ENCODE measurements at places on chromosomes 12 and 14. TPM values are rescaled to one million over a fixed set of nuclear protein-coding genes. Genes with fewer than 3 reads are reported as not detected.

The PUS1 gene
- total RNA-seq: 117 TPM

The LRRK2 gene
- 0.17 TPM for total RNA-seq

The CLEC4C gene
- 0.26 TPM for total RNA-seq

The KRT75 gene
- total RNA-seq: not detected

The GLI1 gene
- 25.8 TPM for total RNA-seq

The OAS1 gene
- total RNA-seq: not detected

The GUCY2C gene
- total RNA-seq: 1.3 TPM

The CLEC9A gene
- not detected for total RNA-seq

The DDX47 gene
- total RNA-seq: 78.2 TPM

The RNASE7 gene
- total RNA-seq: not detected

The PLEKHG3 gene
- total RNA-seq: 48.5 TPM

The MYH6 gene
- 0.13 TPM for total RNA-seq

The SPIC gene
- not detected for total RNA-seq

DNA sequence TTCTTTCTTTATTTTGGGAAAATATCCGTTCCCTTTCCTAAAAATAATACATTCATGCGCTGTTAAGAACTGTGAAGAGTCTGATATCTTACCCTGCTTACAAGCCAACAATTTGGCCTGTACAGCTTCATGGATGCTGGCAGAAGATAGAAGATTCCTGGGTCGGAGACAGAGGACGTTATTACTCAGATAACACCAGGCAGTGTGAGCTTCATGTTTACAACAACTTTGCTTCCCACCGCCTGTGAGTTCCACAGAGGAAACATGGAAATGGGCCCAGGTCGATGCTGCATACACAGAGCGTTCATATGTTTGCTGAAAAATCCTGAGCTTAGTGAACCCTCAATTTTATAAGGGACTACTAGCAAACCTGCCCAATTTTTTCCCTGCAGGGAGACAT is 705.6 kb upstream of the SEL1L start:
- DNase-seq: no peak

GRCh38 chr14:35362450-35362849 is 42.1 kb downstream of the NFKBIA start:
- DNase-seq: no peak

DNA sequence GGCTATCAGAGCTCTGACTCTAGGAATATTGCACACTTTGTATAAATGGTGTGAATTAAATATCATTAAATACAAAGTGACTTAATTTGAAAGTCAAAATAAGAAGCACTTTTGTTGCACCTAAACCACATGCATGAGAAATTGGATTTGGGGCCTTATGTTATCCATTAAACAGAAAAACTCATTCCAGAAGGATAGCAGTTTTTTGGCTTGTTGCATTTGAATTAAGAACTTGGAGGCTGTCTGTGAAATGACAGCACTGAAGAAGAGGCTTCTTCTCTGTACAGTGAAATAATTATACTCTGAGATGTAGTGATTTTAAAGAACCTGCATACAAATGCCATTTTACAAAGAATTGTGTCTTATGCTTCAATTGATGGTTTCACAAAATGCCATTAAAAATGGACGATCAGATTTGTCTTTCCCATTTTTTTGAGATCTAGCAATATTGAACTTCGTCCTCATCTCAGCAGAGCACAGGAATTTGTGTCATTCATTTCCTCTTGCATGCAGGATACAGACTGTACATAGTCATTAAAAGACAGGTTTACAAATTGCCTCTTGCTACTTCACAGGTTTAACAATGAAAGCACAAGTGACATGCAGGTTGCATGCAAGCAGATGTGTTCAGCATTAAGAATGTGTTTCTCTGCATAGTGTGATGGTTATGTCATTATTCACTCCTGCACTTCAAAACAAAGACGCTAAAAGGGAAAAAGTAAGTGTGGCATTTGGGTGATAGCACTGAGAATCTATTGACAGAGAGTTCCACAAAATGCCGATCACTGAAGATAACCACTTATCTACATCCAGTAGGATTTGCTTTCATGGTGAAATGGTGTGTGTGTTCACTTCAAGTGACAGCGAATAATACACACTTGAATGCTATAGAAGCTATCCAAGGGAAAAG is 35.9 kb upstream of the PYGL start:
- no peak for DNase-seq

DNA sequence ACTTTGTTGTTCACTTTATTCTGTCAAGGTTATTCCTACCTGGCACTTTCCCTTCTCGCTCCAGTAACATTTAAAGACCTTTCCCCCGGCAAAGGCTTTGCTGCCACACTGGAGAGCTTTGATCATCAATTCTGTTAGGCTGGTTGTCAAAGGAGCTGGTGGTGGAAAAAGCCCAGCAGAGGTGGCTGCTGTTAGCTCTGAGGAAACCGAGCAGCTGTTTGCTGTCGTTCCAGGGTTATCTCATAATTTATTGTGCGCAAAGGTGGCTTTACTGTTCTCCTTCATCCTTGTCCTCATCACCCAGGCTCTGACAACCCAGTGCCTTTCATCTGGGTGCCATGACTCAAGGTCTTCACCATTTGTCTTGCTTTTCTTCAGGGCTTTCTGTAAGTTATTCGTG is 38.2 kb upstream of the CRADD start:
- DNase-seq: no peak

DNA sequence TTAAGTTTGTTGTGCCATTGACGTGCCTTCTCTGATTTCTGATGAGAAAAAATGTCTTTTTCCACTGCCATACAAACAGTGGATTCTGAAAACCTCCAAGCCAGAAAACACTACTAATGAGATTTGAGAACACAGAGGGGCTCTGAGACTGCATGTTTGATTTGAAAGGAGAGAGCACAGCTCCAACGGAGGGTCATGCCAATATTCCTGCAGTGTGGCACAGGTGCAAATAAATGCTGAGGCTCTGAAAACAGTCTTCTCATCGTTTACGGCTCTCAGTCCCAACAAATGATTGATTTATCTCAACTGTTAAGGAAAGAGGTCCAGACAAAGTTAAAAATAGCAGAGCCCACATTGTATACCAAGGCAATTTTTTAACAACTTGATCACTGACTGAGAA is 128.7 kb downstream of the KCNH5 start:
- DNase-seq: no peak

DNA sequence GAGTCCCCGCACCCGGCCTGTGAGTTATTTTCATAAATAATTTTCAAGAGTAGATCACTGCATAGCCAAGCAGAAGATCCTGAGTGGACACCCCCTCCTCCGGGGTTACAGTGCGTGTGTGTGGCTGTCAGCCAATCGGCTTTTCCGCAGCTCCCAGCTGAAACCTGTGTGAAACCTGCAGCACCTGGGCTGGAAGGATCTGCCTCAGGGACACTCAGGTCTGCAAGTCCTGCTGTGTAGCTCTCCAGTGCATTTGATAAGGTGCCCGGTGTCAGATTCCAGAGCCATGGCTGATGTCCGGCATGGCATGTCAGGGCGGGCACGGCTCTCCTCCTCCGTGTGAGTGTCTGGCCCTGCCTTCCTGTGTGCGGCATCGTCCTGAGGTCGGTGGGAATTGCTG is 124.8 kb downstream of the GLT1D1 start:
- DNase-seq: no peak

DNA sequence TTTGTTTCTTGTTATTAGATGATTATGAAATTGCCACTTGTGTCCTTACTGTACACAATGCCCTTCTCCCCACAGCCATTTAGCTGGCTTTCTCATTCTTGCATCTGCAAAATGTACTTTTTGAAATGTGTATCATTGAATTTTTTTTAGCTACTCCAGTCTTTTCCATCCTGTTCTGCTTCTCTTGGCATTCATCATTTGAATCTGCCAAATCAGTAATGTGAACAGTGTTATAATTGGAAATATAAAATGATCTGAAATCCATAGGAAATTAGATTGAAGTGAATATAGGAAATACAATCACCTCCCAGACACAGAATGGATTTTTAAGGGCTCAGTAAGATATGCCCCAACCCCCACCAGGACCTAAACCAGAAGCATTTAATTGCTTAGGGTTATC is 253.4 kb downstream of the C12orf50 start:
- no peak for DNase-seq

GRCh38 chr12:23631786-23632377 is 317.6 kb downstream of the SOX5 start:
- DNase-seq: no peak

DNA sequence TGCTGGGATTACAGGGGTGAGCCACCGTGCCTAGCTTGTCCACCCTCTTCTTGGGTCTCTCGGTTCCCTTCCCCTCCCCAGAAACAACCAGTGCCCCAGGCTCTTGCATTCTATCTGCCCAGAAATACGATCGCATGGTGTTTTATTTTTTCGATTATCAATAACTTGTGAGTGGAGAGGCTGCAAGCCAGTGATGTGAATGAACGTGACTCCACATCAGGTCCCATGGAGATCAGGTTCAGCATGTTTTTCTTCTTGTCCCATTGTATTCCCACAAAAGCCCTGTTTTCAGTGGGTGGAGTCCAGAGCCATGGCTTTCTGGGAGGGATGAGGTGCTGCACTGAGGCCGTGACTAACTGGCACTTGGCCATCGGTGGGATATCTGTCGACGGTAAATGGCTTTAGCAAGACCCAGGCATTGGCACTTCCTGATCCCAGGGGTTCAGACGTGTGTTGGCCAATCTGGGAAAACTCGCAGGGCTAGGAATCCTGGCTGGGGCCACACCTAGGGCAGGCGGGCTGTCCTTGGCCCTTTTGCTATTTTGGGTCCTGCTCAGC is 12.7 kb upstream of the HNF1A start:
- no peak for DNase-seq

DNA sequence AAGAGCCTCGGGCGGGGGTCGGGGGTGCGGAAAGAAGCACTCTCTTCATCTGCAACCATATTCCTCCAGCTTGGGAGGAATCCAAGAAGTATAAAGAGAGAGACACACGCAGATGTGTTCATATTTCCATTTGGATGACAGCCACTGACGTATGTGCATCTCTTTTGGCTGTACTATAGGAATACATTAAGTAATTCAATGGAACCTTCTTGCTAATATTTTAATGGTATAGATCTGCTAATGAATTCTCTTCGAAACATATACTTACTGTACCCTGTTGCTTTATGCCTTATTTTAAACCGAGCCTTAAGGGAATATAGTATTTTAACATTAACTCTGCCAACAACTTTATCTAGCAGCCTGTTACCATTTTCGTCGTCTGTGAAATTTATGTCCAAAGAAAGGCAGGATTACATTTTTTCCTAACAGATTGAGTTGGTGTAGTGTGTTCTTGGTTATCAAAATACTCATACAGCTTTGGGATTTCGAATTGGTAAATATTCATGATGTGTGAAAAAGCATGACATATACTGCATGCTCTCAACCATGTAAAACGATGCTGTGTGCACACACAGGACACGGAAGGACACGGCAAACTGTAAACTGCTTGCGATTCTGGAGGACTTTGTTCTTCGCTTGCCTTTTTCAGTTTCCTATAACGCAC is 84.5 kb downstream of the CCDC88C start:
- DNase-seq: no peak

DNA sequence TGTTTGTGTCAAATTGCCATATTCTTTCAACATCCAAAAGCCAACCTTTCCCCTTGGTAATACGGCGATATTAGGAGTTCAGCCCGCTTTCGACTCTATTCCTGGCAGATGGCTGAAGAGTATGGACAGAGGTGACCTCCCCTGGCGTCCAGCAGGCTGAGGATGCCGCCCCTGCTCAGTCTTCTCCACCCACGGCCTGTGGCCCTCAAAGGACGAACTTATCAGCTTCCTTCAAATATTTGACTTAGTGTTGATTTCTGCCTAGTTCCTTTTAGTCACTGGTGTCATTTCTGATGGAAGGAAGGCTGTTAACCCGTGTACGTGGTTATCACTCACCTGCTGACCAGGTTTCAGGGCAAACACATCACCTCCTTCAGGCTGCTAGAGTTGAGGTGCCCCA is 65.0 kb downstream of the TESC start:
- no peak for DNase-seq

- DNase-seq: no peak
Observed at GRCh38 chr12:119363037-119363436, 28.5 kb downstream of the CCDC60 start.

DNA sequence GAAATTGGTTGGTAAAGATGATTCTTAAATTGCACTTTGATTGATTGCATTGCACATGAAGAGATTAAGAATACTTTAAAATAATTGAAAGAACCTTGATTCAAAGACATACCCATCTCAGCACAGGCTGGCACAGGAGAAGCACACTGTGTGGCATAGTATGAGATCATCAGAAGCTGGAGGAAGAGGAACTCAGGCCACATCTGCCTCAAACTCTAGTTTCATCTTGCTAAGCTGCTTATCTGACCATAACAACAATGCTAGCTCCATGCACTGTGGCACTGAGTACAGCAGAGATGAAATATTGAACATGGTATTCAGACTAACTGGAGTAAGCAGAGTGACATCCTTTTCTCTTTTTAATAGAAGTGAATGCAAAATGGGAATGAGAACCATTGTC is 99.1 kb downstream of the TBC1D30 start:
- no peak for DNase-seq

GRCh38 chr14:65972891-65973290 is 513.3 kb upstream of the CCDC196 start:
- DNase-seq: no peak

DNA sequence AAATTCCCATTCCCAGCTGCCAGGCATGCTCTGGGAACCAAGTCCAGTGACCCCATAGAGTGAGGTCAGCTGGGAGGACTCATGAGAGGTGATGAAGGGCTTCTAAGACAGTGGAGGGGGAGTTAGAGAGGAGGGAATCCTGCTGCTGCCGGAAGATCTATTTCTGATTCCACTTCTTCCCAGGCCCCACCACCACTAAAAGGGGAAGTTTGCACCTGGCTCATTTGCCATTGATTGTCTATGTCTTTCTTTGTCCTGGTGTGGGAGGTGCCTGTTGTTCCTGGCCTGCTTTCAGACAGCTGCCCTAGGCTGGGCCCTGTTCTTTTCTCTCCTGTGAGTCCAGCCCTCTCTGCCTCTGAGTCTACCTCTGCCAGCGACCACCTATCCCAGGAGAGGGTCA is 3.0 kb upstream of the KRT6A start:
- DNase-seq: no peak

- DNase-seq: no peak
Observed at GRCh38 chr12:117527479-117527855, 166.0 kb upstream of the NOS1 start.

DNA sequence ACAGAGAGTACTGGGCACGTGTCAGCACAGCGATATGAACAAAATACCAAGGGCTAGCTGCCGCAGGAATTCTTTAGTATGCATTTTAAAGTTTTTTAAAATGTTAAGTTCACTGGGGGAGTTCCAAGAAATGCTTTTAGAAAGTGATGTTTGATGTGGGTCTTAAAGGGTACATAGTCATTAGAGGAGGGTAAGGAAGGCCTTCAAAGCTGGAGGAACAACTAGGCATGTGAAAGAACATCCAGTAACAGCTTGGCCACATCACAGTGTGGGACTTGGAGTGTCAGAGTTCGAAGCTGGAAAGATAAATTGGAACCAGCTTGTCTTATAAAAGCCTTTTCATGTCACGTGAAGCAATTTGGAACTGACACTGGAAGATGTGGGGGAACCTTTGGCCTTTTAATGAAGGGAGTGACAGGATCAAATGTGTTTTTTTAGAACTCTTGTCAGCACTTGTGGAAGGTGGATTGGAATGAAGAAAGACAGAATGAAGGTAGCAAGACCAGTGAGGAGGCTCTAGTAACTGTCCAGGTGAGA is 57.7 kb downstream of the WDR20 start:
- no peak for DNase-seq

Measured in H9 (cell line).